ENCODE measurements at places on chromosomes 16 and 17. TPM values are rescaled to one million over a fixed set of nuclear protein-coding genes. Genes with fewer than 3 reads are reported as not detected.
A peak's percentile ranks its signal among the peaks of the same experiment; 100 is the strongest.

- no peak for DNase-seq
Observed at GRCh38 chr17:79657861-79658810, 47.3 kb upstream of the RBFOX3 start.

DNA sequence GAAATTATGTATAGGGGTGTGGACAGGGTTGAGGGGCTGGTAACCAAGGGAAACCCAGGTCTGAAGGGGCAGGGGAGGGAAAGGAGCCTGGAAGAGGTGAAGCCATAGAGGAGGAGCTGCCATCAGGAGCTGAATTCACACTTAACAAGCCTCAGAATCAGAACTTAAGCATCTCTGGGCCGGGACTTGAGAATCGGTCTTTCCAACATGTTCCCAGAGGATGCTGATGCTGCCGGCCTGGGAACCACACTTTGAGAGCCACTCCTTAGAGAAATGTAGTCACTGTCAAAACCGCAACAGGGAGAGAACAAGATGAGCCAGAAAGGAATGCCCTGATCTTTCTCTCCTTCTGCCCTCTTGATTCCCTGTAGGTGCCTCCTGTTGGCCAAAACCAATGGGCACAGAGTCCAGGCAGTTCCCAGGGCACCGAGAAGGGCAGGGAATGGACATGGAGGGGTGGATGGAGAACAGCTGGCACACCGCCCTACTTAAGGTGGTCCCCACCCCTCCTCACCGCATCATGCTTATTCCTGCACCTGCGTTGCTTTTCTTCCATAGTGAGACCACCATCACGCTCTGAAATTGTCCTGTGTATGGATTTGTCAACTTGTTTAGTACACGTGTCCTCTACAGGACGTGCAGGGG is 88.5 kb downstream of the GSG1L start:
- DNase-seq: no peak

The CIBAR2 gene
- total RNA-seq: not detected

GRCh38 chr17:45961206-45961605 is 37.8 kb upstream of the STH start:
- DNase-seq: no peak

- DNase-seq: no peak
Observed at GRCh38 chr16:85915125-85915845, 16.3 kb downstream of the IRF8 start.

The TVP23A gene
- total RNA-seq: not detected

The MAPK7 gene
- total RNA-seq: 9.1 TPM

GRCh38 chr17:51322390-51323029 is 62.2 kb downstream of the UTP18 start:
- peak; percentile 3 for DNase-seq

DNA sequence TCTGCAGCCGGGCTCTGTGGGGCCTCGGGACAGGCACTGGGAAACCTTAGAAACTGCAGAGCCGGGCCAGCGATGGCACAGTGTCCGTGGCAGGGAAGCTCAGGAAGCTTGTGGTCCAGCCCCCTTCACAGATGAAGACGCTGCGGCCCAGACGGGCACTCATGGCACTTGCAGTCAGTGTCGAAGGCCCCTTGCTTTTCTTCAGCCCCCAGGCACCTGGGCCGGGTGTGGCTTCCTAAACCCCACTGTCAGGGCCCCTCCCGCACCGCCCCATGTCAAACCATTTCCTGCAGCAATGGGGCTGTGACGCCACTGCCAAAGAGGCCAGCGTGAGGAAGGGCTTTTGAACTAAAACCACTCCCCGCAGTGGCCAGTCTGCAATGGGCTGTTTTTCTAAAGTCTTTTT is 164.0 kb downstream of the LAT start:
- DNase-seq: no peak

GRCh38 chr17:45871718-45872117 is 22.6 kb upstream of the MAPT start:
- DNase-seq: no peak

DNA sequence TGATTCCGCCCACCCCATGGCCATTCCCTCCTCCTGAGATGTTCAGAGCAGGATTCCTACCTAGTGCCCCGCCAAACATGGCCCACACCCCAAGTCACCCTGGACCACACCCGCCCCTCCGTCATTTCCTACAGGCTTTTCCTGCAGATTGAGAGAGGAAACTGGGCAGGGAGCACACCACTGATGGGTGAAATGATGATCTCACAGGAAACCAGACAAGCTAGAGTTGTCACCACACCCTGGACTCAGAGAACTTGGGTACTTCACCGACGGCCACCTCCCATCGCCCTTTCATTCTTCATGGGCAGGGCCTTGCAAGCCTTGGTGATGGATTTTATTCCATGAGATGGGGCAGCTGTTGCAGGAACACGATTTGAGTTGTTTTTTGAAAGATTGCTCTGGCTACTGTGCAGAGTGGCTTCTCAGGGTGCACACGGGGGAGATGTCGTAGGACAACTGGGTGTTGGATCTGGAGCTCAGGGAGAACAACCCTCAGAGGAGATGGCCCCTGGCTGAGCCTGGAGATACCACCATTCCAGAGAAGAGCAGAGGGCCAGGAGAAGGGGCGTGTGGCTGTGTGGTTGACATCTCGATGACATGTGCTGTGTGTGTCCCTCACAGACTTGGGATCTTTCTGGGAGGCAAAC is 7.4 kb upstream of the B9D1 start:
- DNase-seq: no peak

Measured in epithelial cell of proximal tubule (primary cell).